T-helper 2 cell (primary cell): ENCODE measurements at places on chromosomes 1 and 21.

DNA sequence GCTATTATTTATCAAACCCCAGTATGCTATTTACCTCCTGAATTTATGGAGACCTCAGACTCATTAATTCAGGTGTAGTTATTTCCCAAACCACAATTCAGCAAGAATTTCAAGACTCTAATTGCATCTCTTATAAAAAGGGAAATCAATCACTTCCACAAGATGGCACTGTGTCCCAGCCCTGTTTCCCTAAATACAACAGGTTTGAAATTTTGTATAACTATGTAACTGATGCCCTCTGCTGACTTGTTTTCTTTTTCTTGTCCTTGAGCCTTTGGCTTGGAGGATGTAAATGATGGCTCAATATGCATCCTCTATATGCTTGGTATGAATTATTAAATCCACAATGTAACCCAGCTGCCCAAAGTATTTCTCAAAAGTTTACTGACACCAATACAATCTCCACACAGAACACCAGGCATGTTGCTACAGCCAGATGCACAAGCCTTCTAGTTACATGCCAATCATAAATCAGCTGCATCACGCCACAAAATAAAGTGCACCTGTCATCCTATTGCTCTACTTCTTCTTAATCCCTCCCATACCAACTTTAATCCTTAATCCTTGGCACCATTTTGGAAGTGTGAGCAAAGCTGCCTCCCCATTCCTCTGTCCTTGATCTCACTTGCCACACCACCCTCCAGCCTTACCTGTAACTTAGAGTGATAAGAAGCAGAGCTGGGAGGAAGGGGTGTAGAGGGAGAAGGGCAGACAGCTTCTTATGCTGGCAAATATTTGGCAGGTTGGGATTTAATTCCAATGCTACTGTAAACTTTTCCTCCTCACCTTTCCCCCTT is 9.0 kb downstream of the C1orf105 start:
- no peak for DNase-seq

GRCh38 chr1:50368179-50369007 is 54.9 kb downstream of the DMRTA2 start:
- peak; percentile 4 for DNase-seq

- no peak for DNase-seq
These were observed 160.1 kb upstream of the UBE2U start for GRCh38 chr1:64043288-64043687.

GRCh38 chr1:97726386-97726785 is 194.4 kb downstream of the DPYD start:
- no peak for DNase-seq

DNA sequence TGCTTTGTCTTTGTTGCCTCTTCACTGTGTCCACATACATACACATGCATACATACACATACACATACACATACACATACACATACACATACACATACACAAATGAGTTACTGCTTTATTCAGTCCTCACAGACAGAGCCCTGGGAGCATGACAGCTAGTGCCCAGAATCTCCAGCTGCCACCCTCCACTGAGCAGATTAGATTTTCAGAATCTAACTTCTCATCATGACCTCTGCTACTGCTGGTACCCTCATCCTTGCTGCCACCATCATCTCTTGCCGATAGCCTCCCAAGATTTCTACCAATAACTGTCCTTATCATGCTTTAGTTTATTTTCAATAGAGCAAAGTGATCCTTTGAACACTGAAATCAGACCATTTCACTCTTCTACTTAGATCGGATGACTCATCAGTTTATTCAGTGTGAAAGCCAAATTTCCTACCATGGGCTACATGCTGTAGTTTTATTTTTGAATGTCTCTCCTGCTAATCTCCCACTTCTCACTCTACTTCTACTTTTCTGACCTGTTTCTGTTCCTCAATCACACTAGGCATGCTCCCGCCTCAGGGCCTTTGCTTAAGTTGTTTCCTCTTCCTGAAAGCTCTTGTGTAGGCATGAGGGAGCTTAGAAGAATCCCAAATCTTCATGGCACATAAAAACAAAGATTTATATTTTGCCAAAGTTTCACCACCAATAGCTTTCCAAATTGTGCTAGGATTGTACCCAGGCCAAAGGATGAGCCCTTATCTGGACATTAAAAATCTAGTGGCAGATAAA is 43.0 kb downstream of the ATP6V1G3 start:
- no peak for DNase-seq

- no peak for DNase-seq
These were observed 26.0 kb upstream of the RSPO1 start for GRCh38 chr1:37660664-37661063.

DNA sequence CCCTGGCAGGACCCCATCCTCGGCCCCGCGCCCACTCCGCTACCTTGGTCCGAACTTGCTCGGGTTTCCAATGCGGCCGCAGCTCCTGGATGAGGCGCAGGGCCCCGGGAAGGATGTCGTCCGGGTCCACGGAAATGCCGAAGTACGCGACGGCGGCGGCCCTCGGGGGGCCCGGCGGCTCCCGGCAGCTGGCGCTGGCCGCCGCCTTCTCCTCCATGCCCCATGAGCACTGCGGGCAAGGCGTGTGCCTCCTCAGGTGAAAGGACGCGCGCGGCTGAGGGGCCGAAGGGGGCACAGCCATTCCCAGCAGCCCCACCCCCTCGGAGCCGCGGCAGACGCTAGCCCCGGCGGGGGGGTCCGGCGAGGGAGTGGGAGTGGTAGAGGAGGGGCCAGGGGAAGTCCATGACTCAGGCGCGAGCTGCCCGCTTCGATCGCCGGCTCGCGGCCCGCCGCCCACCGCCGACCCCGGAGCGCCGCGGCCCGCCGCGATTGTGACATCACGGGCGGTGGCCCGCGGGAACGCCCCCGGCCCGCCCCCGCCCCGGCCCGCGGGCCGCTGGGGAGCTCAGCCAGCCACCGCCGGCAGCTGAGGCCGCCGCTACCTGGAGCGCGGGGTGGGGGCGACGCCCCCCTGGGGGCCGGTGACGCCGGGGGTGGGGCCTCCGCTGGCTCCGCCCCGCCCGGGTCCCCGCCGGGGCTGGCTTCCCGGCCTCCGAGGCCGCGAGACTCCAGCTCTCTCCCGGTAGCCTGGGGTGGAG is at the start of gene ETNK2:
Gene ETNK2 (minus strand): TSS at position 493 of the 758 bp plus-strand sequence. CDS start 192 bp downstream, at position 301.
- peak; percentile 49 for DNase-seq
